ENCODE measurements at places on chromosomes 5 and 9.

DNA sequence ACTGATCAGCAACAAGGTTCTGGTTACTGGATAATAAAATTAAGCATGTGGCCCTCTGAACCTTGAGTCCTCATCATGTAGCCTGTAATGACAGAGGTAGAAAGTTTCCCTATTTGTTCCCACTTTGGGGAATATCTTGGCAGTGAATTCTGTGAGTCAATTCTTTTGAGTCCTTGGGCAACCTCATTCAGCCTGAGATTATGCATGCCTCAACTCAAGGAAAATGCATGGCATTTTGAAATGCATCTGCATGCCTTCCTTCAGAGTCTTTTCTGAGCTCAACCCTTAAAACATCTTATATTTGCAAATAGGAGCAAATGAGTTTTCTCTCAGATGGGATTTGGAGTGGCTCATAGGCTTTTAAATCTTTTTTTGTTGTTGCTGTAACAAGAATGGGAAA lies 218.1 kb upstream of the CD180 start:
- DNase-seq, result peak; percentile 30

DNA sequence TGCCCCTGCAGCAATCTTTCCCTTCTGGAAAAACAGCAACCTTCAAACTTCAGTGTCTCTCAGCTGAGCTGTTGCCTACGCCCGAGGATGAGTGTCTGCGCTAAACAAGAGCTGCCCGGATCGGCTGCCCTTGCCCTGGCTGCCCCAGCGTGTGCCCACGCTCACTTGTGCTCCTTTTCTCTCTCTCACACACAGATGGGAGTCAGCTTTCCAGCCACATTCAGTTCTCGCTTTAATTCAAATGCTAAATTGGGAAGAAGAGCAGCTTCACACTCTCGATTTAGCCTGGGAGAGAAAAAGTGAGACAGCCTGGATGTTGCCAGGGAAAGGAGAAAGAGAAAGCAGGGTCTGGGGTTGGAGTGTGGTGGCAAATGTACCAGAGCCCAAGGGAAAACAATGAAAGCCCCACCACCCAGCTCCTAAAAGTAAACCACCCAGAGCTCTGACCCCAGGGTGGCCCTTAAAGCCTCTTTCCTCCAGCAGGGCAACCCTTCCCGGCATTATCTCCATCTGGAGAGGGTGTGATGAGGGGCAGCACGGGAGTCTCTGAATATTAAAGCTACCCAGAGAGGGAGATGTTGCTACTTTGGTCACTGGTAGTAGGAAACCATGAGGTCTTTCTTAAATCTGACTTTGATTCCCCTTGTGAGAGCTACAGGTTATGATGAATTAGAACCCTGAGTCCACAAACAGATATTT lies 9.9 kb upstream of the EGR1 start:
- DNase-seq, result no peak

DNA sequence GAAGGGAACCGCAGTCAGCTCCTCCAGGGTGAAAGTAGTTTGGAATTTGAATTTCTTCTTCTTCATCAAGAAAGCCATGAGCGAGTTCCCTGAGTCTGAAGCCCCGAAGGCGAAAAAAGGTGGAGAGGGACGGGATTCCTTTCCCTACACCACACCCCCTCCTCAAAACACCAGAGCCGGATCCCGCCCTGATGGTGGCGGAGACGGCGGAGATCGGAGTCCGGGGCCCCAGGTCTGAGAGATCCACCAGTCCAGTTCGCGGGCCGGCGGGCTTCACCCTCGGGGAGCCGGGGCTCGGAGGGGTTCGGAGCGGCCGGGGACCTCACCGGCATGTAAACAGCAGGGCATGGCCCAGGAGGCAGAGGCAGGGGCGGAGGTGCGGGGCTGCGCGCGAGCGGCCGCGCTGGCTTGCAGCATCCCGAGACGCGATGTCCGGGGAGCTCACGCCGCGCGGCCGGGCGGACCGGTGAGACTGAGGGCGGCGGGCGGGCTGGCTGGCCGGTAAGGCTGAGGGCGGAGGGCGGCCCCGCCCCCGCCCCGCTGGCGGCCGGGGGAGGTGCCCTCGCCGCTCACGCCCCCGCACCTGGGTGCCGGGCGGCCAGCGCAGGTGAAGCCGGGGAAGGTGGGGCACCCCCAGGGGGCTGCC lies 606 bp downstream of the EEIG1 start:
- no peak for DNase-seq

- DNase-seq, result peak; percentile 61
Observed at GRCh38 chr5:14775857-14776256, 95.7 kb downstream of the ANKH start.

GRCh38 chr5:54275361-54275760 lies 35.0 kb downstream of the ARL15 start:
- DNase-seq, result peak; percentile 17

- DNase-seq, result no peak
Observed at GRCh38 chr9:130639866-130640555, 24.4 kb upstream of the PRDM12 start.

DNA sequence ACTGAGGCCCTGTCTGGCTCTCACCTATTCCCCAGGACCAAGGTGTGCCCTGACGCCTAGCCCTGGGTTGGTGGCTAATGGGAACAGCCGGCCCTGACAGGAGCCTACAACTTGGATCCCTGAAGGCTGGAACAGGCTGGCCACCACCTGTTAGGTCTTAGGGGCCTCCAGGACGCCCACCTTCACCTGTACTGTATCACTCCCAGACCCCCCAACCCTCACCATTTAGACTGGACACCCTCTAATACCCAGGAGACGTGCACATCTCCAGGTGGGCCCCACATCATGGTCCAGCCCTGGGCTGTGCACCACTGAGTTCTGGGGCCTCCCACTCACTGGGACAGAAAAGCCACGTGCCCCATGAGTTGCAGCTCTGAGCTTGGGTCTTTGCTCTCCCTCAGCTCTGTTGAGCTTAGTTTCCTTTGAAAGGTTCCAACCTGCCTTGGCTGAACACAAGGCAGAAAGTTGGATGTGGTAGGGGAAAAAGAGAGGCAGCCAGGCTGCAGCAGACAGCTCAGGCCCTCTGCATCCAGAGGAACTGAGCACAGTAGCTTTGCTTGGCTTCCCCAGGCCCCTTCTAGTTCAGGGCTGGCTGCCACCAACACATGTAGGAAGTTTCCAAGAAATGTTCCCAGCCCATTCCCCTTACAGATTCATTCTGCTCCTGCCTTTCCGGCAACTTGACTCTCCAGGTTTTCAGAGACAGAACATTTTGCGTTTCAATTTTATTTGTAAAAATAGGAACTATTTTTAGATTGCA lies 116.8 kb upstream of the TBC1D2 start:
- no peak for DNase-seq

DNA sequence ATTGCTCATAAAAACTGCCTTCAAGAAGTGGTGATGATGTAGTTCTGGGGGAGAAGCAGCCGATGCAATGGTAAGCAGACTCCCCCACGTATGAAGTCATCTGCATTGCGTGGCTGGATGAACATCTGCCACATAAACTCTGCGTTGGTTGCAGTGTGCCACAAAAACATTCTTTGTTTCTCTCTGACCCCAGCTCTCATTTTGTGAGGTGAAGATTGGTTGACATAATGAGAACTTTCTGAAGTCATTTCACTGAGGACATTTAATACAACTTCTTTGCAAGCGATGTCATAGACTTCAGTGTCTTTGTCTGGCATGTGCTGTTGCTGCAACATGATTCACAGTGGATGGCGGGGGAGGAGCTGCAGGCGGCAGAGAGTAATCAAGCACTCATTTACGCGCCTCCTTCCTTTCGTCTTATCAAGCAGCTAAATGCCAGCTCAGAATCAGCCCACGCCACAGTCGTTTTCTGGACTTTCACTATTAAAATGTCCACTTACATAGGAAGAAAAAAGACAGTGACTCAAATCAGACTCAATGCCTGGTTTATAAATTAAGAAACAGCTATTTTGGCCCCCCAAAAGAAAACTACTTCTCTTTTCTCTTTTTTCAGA lies 91.5 kb upstream of the NFIL3 start:
- peak; percentile 82 for DNase-seq

- DNase-seq, result no peak
Observed at GRCh38 chr9:120980951-120981350, 54.4 kb upstream of the TRAF1 start.

DNA sequence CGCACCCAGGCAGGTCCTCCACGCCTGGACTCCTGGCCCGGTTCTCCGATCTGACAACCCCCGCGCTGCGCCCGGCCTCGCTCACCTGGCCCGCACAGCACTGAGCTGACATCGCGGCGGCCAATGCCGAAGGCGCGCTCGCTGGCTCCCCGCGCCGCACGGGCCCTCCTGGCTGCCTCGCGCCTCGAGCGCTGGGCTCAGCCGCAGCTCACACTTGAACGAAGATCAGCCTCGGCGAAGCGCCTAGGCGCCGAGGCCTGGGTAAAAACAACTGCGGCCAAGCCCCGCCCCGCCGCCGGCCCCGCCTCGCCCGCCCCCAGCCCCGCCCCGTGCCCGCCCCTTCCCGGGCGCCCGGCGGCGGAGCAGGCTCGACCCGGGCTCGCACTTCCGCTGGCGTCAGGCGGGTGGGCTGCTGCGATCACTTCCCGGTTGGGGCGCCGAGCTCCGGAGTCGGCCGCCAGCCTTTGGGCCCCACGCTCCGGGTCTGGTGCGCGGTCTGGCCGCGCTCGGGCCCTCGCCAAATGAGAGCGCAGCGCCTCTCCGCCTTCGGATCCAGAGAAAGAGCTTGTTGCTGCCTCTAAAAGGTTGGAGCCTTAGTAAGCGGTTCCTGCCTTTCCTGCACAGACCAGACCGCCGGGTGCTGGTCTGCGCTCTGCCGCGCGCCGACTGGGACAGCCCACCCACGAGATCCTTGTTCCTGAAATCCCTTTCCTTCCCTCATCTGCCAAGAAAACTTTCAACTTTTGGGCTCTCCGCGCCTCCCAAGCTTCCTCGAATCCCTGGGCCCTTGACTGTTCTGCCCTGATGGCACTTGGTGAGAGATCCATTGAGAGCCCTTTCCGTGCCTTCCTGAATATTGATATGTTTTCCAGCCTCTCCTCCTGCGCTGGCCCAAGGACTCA lies at the start of gene SERINC5:
Gene SERINC5 (minus strand): TSS at position 238 of the 902 bp plus-strand sequence. CDS start 126 bp downstream, at position 112.
- DNase-seq, result peak; percentile 96

- DNase-seq, result no peak
Observed at GRCh38 chr9:101264727-101265126, 120.1 kb downstream of the BAAT start.

- peak; percentile 40 for DNase-seq
Observed at GRCh38 chr5:138824924-138825863, 49.9 kb downstream of the LRRTM2 start.

Data from AG20443 (cell line).